ENCODE measurements at places on chromosomes 2 and 18.

GRCh38 chr2:187263675-187264560, 184.1 kb downstream of the CALCRL start:
- no peak for DNase-seq

GRCh38 chr18:12290086-12290485, 18.0 kb upstream of the TUBB6 start:
- no peak for DNase-seq

DNA sequence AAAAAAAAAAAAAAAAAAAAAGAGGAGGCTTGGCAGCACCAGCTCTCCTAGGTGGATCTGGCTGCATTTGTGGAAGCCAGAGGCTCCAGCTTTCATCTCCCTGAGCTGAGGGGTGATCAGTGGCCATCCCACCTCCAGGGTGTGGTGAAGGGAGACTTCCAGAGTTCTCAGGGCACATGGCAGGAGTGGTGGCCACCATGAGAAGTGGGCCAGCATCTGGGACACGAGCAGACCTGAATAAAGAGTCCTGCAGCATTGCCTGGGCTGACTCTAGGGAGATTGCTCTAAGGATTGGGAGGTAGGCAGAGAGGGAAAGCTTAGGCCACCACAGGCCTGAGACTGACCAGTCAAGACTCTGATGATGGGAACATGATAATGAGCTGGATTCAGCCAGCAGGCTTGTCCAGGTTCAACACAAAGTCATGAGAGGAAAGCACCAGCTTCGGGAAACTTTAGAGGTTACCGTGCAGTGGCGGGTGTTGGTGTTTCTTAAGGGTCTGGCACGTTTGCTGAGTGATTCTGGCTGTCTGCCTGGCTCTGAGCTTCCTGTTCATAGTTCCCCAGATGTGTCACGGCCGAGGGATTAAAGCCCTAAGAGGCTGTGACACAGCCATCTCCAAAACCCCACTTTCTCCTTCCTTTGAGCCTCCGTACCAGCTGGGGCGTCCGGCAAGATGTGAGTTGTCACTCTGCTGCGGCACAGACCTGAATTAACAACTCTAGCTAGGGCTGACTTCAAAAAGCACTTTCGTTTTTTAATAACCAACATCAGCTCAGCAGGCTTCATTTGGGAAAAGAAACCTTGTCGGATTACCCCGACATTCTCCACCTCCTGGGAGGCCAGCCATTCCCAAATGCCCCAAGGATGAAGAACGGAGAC, 38.3 kb upstream of the IL1R1 start:
- peak; percentile 73 for DNase-seq

DNA sequence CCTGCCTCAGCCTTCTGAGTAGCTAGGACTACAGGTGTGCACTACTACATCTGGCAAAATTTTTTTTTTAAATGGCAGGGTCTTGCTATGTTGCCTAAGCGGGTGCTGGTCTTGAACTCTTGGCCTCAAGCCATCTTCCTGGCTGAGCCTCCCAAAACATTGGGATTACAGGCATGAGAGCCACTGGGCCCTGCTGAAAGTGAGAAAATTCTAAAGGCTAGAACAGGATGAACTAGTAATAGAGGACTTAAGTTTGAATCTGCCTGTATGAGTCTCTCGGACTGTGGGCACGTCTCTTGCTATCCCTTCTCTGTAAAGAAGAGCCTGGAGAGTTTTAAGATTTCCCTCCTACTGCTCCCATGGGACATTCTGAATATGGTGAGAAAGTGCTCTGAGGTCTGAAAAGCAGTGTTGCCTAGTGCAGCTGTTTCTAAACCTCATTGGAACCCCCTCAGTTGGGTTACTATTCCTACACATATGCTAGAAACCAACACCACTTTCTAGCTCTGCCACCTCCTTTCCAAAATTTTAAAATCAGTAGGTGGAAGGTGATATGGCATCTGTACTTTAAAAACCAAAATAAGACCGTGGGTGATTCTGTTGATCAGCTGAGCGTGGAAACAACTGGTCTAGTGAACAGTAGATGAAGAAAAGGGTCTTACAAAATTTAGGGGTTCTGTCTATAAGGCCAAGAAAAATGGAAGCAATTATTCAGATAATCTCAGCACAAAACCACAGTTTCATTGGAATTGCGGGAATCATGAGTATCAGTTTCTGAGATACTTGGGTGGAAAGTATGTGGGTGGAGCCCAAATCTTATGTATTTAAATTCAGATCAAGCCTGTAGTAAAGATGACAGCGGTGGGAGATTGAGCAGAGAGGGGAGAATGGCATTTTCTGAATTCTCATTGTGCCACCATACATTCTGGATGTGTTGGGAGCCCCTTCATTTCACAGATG, 259.8 kb upstream of the CXCR4 start:
- DNase-seq, result no peak

DNA sequence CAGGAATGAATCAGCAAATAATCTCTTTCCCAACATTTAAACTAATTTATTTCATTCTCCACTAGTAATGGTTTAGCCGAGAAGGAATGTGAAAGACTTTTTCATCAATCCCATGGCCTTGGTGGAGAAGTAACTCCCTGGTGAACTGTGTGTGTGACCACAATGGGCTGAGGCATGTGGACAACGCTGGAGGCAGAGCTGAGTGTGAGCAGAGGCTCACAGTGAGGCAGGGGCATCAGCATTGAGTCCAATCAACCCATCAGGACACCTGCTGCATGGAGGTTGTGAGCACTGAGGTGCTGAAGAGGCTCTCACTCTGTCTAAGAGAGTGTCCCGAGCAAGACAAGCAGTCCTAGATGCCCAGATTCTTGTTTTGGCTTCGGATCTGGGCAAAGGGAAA, 78.6 kb downstream of the ZNF519 start:
- DNase-seq, result no peak

DNA sequence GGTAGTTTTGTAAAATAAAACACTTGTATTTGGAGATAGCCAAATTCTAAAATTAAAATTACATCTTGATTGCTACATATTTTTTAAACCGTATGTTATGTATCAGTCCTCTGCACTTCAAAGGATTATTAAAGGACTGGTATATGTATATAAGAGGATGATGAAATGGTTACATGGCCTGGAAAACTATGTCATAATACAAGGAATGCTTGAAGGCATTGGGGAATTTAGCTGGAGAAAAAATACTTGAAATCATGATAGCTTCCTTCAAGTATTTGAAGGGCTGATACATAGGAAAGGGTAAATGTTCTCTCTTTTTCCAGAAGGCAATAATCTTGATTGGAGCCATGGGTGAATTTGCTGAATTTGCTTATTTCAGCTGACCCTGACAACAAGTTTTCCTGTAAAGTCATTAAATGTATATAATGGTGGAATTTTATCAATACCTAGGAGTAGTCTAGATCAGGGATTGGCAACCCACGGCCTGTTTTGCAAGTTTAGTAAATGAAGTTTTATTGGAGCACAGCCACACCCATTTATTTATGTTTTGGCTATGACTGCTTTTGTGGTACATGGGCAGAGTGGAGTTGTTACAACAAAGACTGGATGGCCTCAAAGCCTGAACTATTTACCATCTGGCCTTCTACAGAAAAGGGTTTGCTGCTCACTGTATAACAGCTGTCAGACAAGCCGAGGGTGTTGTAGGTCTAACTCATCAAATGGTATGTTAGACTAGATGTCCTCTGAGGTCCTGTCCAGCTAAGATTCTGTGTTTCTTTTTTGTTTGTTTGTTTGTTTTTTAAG, 34.4 kb downstream of the ACYP2 start:
- no peak for DNase-seq

GRCh38 chr2:222753251-222753824, 81.9 kb downstream of the MOGAT1 start:
- DNase-seq, result no peak

GRCh38 chr2:189018631-189019030, 44.5 kb downstream of the COL3A1 start:
- no peak for DNase-seq

GRCh38 chr2:21710031-21710430, 586.3 kb downstream of the TDRD15 start:
- no peak for DNase-seq

GRCh38 chr2:219289537-219290361, 10.6 kb downstream of the DNAJB2 start:
- no peak for DNase-seq

DNA sequence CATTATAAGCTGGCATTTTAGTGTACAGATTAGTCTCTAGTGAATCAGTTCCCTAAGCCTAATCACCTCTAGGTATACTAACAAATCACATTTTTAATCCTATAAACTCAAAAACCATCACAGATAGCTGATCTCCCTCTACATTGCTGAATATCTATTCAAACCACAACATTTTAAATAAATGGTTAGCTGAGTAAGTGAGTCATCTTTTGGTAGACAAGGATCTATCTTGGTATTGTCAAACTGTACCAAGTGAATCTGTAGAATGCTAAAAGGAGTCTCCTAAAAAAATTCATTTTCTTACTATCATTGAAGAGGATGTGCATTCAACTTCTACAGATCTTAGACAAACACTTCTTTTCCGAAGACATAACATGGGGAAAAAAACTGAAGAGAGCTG, 40.7 kb downstream of the INO80D start:
- DNase-seq, result no peak

DNA sequence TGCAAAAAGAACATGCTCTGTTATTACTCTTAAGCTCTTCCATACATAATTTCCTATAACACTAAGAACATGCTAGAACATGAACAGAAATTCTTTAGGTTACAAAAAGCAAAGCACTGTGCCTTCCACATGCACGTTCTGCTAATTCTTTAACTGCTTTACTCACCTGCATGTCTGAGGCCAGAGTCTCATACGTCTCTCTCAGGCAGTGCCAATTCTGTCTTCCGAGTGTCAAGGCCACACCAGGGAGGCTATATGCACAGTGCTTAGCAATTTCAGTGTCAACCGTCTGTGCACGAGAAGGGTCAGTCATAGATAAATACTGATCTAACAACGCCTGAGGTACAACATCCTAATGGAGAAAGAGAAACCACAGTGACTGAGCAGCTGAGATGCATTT, 55.1 kb downstream of the PPP4R1 start:
- DNase-seq, result no peak
